ENCODE measurements at places on chromosomes 5 and 9.
A peak's percentile ranks its signal among the peaks of the same experiment; 100 is the strongest.

DNA sequence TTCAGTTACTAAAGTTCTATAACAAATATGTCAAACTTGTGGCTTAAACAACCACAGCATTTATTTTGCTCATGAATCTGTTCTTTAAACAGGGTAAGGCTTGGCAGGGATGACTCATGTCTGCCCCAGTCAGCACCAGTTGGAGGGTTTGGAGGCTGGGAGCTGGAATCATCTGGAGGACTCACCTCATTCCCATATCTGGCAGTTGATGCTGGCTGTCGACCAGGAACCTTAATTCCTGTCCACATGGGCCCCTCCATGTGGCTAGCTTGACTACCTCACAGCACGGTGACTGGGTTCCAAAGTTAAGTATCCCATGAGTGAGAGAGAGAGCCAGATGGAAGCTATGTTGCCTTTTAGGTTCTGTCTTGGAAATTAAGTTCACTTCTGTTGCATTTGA is 13.8 kb upstream of the CCL28 start:
- no peak for DNase-seq

DNA sequence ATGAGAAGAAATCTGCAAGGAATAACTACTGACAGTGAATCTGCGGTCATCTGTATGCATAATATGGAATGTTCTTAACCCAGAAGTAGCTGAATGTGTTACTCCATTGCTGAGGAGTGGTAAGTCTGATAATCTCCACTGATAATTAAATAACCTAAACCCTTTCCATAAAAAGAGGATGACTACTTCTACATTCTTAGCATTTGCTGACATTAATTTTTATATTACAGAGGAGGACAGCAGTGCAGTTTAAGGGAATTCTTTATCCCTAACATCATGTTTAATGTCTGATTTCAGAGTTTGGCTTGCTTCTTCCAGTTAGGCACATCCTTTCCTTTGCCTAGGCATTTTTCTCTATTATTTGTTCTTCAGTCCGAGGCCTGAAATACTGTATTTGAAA is 52.2 kb downstream of the CDC42SE2 start:
- no peak for DNase-seq

- no peak for DNase-seq
These were observed 227.0 kb downstream of the ZNF608 start for GRCh38 chr5:124519396-124519795.

DNA sequence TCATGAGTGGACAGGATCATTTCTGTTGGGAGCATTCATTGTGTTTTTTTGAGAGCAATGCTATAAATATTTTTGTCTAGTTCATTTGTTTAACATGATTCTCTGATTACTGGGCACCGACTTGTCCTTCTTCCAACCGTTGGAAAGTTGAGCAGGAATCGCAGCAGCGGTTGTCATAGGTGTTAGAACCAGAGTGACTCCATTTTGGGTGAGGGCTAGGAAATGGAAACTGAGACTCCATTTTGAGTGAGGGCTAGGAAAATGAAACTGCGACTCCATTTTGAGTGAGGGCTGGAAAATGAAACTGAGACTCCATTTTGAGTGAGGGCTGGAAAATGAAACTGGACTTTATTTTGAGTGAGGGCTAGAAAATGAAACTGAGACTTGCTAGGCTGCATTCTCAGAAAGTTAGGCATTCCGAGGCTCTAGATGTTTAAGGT is 100.6 kb downstream of the ICE1 start:
- no peak for DNase-seq

DNA sequence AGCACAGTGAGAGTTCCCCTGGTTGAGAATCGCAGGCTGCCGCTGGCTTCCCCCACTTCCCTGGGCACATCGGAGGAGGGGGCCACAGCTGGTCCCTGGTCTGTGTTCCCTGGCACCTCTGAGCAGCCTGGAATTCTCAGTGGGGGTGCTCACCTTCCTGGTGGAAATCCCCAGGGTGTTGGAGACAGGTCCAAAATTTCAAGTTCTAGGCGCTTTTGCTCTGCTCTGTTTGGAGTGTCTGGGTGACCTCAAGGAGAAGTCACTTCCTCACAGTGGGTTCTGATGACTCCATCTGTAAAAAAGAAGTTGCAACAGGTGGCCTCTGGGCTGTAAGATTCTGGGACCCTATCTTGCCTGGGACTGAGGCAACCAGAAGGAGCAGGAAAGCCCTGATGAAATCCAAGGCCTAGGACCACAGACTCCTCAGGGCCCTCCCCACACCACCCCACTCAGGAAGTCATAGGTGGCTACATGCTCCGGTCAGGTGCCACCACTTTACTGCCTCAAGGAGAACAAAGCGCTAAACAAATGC is at the start of gene TRAF1:
Gene TRAF1 (minus strand): TSS at position 400 of the 532 bp plus-strand sequence. CDS start 721 bp downstream, outside the sequence.
- no peak for DNase-seq

DNA sequence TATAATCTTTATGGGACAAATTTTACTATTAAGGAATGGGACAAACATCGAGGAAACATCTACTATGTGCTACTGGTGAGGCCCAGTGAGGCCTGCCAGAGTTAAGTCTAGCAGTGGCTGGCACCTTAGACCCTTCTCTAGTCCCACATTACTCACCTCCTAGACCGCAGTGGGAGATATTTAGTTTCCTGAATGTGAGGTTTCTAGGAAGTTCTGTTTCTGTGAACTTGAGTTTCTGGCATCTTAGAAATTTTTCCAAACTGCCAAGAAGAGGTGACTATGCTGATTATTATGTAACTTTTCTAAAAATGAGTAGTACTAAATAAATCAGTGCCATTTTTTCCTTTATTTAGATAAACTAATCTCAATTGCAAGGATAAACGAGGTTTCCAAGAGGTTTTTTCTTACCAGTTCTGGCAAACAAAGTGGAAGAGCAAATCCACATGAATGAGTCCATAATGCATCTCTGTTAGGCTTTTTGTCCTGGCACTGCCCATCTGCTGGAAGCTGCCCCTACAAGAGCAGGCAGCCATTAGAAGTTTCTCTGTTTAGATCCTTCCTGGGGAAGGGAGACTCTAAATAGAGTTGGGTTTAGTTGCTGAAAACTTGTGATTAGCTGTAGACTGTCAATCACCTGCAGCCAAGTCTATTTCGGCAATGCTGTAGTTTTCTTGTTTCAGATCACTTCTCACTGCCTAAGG is 348.7 kb downstream of the MAN2A1 start:
- DNase-seq: no peak

GRCh38 chr9:133458643-133459312 is 1.0 kb upstream of the CACFD1 start:
- no peak for DNase-seq

- no peak for DNase-seq
These were observed 8.2 kb downstream of the SLC23A1 start for GRCh38 chr5:139374909-139375308.

DNA sequence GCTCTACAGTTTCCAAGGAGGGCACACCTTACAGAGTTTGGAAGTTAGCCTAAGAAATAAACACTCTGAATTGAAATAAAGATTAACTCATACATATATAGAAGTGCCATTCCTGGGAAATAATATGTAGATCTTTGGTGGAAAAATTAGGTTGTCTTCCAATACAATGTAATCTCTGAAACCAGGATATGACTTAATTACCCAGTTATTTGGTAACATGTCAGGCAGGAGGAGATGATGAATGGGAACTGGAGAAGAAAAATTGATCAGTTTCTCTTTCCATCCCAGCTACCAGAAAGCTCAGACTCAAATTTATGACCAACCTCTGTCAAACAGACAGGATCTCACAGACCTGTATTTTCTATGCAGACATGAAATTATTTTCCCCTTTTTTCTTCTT is 215.2 kb upstream of the SNX2 start:
- no peak for DNase-seq

GRCh38 chr9:26326563-26326962 is 566.0 kb downstream of the CAAP1 start:
- no peak for DNase-seq

- no peak for DNase-seq
These were observed 1.1 kb downstream of the ALDH1A1 start for GRCh38 chr9:72951520-72952380.

GRCh38 chr9:104027295-104027694 is 66.8 kb upstream of the SMC2 start:
- no peak for DNase-seq

DNA sequence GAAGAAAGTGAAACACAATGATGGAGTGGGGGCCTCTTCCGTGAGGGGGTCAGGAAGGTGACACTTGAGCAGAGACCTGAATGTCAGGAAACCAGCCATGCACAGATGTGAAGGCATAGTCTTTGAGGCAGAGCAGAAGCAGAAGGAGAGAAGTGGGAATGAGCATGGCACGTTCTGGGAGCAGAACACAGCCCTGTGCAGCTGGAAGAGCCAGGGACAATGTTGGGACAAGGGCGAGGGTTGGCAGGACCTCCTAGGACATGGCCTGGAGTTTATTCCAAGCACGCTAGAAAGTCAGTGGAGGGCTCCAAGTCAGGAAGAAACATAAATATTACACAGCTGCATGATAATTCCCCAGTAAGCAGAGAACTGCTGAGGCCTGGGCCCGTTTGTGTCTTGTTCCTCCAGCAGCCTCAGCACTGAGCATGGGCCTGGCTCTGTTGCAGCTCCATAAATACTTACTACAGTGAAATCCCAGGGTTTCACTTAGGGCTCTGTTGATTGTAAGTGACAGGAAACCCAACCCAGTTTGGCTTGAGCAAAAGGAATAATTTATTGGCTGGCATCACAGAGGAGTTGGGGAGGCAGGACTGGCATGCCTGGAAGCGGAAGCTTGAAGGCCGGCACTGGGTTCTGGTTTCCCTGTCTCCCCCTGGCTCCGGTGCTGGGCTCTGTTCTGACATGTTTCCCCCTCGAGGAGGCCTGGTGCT is 66.2 kb downstream of the MVB12B start:
- DNase-seq: no peak

DNA sequence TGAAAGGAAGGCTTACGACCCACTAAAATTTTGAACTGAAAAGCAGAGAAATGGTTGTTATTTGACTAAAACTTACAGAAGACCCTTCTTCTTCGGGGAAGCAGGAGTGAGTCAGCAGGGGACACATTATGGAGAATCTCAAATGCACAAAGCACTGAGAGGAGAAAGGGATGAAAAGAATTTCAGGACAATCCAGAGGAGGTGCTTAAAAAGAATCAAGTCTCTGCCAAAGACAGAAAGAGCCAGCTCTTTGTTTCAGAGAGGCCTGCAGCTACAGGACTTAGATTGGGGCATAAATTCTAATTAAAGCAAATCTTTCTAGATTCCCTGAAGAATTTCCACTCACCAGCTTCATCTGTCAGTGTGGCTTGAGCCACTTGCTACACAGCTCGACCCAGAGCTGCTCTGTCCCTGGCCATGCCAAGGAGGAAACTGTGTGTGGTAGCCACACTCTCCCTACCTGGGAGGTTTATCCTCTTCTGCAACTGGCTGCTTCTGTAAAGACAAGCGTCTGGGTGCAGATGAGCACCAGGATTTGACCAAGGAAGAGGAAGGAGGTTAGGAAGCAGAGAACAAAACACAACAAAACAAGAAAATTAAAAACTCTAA is 89.9 kb downstream of the SEMA5A start:
- no peak for DNase-seq

GRCh38 chr5:126044111-126044668 is 379.0 kb upstream of the GRAMD2B start:
- DNase-seq: no peak

GRCh38 chr5:158514319-158514985 is 585.3 kb downstream of the EBF1 start:
- no peak for DNase-seq

GRCh38 chr9:20043035-20043434 is 254.2 kb upstream of the SLC24A2 start:
- DNase-seq: no peak

- DNase-seq: no peak
These were observed 153.0 kb upstream of the SMIM23 start for GRCh38 chr5:171632616-171633015.

DNA sequence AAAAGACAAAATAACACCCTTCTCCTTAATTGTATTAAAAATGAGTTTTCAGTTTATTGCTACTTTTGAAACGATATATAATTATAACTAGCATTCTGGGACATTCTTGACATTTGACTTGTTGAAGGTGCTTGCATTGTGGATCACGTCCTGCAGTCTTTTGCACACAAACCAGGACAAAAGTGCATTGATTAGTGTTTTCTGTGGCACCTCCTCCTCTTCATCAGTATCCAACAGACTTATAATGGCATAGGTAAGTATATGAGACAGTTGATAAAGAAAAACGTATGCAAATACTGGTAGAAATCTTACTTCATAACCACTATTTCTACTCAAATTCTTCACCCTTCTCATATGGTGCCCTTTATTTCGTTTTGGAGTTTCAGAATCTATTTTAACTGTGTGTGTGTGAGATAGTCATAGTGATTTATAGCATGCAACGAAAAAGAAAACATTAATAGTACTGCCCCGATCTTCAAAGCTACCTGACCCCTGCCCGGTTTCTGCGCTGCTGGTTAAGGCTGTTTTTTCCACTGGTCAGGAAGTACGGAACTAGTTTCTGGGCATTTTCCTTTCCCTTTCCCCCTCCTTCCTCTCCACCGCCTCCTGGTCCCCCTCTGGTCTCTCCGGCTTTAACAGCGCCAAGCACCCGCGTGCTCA is 639 bp upstream of the RASA1 start:
- no peak for DNase-seq

- DNase-seq: no peak
These were observed 316.3 kb downstream of the MCTP1 start for GRCh38 chr5:94968507-94969095.

DNA sequence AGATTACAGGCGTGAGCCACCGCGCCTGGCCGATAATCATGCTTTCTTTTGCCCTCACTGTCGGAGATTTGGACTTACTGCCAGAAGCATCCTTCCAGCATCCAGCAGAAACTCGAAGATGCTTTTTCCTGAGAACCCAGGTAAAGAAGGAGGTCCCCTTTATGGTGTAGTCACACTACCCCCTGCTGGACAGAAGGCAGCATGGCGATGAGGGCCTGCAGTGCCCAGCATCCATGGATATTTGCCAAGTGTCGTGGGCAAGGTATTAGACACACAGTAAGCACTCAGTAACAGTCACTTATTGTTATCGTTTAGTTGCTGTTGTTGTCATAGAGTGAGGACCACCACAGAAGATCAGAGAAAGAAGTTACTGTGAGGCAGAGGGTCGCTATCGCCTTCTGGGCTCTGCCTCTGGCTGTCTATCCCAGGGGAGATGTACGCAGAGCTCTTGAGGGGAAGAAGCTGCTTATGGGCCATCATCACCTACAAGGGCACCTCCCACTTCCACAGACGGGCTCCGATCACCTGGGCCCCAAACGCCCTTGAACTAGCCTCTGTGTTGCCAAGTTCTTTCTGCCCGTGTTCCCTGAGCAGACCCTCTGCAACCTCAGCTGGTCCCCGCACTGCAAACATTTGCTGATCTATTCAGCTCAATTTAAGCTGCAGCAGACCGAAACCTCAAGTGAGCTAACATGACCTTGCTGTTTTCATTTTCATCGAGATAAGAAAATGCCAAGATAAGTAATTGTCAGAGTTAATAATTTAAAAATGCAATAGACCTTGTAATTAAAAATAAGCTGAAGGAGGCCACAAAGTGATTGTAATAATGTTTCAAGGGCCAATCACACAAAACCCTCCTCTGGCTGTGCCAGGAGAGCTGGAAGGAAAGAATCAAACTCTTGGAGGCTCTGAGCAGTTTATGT is 23.9 kb downstream of the C5orf15 start:
- peak; percentile 42 for DNase-seq

Measured in activated T-cell treated with anti-CD3 and anti-CD28 coated beads for 48 hours (primary cell).